ENCODE measurements at places on chromosomes 2 and 18.

DNA sequence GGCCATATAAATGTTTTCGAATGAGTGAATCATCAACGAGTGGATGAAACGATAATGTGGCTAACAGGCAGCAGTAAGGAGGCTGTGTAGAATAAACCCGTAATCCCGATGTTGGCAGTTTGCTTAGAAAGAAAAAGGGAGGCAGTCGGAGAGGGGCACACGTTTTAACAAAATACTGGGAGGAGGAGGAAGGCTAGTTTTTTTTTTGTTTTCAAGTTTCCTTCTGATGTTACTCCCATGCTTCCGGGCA lies 476 bp upstream of the MSH2 start:
- DNase-seq: no peak

GRCh38 chr18:10432781-10433180 lies 21.7 kb upstream of the APCDD1 start:
- DNase-seq: no peak

GRCh38 chr2:238225911-238226697 lies 13.7 kb downstream of the HES6 start:
- DNase-seq: no peak

DNA sequence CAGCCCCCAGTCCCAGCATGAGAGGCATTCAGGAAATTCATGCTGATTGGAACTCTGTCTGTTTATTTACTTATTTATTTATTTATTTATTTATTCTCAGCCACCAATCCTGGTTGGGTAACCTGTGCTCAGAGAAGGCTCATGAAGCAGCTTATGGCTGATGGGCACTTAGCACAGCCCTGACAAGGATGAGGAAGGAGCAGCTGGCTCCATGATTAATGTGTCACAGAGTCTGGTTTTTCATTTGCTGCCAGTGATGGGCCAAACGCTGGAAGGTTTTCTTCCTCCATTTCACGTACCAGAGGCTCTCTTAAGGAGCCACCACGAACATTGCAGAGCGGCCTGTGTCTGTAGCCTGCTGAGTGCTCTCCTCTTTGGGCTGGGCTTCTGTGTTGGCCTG lies 28.3 kb upstream of the KCNS3 start:
- no peak for DNase-seq

DNA sequence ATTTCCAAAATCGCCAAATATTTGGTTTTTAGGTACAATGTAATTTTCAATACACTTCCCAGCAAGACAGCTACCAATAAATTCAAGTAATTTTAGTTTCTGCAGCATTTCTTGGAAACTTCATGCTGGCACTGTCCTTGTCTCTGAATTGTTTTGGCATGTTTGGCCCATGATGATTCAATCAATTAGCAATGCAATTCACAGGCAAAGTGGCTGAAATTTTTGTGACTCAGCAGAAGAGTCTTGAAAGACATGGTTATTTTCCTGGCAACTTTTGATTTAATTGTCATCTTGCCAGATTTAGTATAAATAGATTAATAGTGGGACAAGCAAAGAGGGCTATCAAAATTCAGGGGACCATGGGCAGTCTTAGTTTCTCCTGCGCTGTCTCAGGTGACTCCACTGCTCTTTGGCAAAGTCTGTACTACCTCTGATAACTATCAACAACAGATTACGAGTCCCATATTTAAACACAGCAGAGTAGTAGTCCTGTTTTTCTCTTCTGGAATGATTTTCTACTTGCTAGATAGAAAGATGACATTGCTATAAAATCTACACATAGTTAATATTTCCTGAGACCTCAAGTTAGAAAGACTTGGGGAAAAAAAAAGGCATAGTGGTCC lies 88.9 kb upstream of the CYP26B1 start:
- no peak for DNase-seq

GRCh38 chr2:174535757-174536703 lies 49.2 kb upstream of the GPR155 start:
- no peak for DNase-seq

- no peak for DNase-seq
Observed at GRCh38 chr2:60973705-60974104, 43.8 kb upstream of the PEX13 start.

DNA sequence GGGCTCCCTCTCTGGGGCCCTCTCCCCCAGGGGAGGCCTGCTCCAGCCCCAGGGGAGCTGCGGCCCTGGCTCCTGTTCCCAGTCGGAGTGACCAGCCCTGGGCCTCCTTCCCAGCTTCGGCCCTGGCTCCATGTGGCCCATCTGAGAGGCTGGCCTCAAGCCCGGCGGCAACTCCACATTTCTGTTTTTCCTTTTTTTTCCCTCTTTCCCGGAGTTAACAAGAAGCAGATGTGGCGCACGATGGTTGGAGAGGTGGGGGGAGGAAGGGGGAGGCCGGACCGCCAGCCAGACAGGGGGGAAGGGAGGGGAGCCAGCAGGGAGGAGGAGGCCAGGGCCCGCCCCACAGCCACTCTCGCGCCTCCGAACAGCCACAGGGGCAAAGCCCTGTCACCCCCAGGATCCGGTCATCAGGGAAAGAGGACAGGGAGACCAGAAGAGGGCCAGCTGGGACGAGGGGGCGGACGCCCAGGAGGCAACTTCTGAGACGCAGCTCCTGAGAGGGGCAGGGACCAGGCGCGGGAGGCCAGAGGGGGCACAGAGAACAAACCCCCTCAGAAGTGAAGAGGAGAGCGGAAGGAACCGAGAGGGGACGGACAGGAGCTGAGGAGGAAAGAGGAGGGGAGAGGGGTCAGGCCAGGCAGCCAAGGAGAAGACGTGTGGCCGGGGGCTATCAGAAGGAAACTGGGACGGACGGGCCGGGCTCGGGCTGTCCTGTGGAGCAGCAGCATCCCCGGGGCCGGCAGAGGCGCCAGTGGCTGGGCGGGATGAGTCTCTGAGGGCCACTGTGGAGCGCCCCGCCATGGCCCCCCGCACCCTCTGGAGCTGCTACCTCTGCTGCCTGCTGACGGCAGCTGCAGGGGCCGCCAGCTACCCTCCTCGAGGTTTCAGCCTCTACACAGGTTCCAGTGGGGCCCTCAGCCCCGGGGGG lies at the start of gene EMILIN1:
Gene EMILIN1, plus strand, starts transcription at position 349 of the 928 bp plus-strand sequence. Its CDS starts 451 bp downstream, at position 800.
- peak; percentile 73 for DNase-seq

DNA sequence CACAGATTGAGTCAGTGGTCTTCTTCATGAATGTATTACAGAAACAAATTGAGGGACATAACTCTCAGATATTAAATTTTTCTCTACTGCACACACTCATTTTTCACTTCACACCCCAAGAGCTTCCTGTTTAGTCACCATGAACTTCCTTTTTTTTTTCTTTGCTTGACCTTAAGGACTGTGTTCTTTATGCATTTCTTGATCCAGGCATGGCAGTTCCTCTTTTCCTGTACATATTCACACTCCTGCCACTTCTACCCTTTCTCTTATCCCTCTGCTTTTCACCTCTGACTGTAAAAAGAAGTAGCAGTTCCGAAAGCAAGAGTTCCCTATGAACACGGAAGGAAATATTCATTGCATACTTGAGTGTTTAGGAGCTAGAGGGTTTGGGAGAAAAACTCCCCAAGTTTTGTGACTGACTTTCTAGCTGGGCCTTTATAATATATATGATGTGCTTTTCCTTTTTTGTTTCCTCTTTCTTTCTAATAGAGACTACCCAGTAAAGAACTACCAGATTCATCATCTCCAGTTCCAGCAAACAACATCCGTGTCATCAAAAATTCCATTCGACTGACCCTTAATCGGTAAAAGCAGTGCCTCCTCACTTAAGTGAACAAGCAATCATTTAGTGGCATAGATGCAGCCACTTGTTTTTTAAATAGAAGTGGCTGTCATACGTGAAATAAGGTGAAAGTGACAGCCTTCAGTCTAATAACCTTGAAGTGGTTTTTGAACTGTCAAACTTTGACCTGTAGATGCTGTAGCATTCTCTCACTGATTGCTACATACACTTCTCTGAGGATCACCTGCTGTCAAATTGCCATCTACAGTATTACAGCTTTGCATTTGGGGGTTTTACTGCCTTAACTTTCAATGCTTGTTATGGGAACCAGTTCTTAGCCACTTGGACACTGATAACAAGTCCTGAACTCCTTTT lies 40.8 kb downstream of the PAPOLG start:
- no peak for DNase-seq

DNA sequence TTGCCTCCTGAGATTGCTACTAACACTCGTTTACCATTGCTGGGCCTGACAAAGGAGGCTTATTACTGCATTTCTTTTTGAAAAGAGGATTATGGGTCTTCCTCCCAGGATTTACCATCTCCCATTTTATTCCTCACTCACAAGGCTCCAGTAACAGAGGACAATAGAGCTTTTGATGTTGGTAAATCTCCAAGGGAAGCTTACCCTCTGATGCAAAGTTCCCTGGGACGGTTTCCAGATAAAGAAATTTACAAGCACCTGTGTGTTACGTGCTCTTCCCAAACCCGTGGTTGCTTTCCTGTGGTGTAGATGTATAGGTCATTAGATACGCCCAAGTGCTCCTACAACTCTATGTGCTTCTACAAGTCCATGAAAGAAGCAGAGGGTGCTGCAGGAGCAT lies 17.1 kb downstream of the VSNL1 start:
- DNase-seq: no peak

GRCh38 chr2:165141601-165142354 lies 62.1 kb downstream of the SCN3A start:
- DNase-seq: no peak

DNA sequence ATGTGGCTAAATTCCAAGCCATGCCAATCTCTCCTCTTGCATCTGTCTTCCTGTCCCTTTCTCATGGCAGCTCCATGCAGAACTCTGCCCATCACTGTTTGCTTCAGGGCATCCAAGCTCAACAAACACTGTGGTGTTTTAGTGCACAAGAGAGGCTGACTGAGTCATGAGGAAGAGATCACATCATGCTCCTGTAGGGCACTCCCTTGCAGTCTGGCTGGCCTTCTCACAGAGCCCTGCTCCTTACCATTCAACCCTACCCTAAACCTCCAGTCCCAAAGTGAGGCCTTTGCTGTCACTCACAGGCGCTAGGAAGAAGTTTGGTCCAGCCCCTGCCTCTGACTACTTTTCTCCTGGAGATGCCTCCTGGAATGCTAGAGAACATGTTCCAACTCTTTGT lies 194.0 kb downstream of the LRATD1 start:
- DNase-seq: no peak

- DNase-seq: no peak
Observed at GRCh38 chr2:37350034-37350433, 5.6 kb downstream of the QPCT start.

DNA sequence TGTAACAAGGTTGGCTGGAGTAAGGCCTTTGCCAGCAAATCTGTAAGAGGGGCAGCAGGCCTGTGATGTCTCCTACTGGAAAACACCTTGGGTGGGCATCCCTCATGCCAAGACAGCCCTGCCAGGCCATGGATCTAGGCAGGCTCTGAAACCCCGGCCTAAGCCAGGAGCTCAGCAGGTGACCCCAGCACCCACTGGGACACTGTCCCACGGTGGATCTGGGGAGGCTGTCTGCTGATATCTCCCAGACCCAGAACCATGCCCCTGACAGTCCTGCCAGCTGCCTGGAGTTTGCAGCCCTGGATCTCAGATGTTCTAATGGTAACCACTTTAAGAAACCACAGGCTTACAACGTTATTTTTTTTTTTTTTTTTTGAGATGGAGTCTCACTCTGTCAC lies 117.7 kb downstream of the ZNF516 start:
- no peak for DNase-seq

- no peak for DNase-seq
Observed at GRCh38 chr18:1002653-1003178, 98.0 kb downstream of the ADCYAP1 start.

GRCh38 chr18:23994361-23994902 lies 20.1 kb upstream of the TTC39C start:
- DNase-seq: no peak

GRCh38 chr2:215105607-215106354 lies 32.6 kb downstream of the ABCA12 start:
- DNase-seq: no peak

DNA sequence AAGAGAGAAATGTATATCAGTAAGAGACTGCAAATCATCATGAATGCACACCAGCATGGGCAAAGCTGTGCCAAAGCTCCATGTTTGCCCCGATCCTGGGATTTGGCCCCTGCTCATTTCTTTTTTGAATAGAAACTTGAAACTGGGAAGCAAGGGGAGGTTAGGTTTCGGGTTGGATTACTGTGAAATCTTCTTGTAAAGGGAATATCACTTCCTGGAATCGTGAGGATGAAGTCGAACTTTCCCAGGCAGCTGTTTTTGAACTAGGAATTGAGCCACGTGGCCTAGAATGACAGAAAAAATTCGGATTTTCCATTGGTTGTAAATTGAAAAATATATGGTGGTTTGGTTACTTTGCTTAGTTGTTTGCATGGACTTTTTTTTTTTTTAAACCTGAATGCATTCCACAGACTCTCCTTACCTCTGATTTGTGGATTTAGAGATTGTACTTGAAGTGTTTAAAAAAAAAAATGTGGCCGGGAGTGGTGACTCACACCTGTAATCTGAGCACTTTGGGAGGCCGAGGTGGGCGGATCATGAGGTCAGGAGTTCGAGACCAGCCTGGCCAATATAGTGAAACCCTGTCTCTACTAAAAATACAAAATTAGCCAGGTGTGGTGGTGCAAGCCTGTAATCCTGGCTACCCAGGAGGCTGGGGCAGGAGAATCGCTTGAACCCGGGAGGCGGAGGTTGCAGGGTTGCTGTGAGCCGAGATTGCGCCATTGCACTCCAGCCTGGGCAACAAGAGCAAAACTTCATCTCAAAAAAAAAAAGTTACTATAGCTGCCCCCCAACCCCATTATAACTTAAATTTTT lies 32.1 kb downstream of the GRHL1 start:
- DNase-seq: no peak

GRCh38 chr2:231673348-231673770 lies 35.0 kb upstream of the PTMA start:
- peak; percentile 85 for DNase-seq

GRCh38 chr2:137183206-137183898 lies 418.0 kb downstream of the THSD7B start:
- no peak for DNase-seq

DNA sequence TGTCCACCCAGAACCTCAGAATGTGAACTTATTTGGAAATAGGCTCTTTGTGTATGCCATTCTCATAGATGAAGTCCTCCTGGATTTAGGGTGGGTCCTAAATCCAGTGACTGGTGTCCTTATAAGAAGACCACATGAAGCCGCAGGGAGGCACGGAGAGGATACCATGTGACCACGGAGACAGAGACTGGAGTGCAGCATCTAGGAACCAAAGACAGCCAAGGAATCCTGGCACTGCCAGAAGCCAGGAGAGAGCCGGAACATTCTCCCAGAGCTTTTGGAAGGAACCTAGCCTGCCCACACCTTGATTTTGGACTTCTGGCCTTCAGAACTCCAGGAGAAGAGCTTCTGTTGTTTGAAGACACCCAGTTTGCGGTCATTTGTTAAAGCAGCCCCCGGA lies 49.7 kb downstream of the ARL4C start:
- DNase-seq: no peak

- no peak for DNase-seq
Observed at GRCh38 chr18:986051-986450, 81.4 kb downstream of the ADCYAP1 start.

- no peak for DNase-seq
Observed at GRCh38 chr18:67260841-67261240, 255.7 kb downstream of the DSEL start.

- DNase-seq: no peak
Observed at GRCh38 chr2:146244131-146244530, 1600.7 kb upstream of the ACVR2A start.

GRCh38 chr2:128611421-128612320 lies 293.0 kb upstream of the HS6ST1 start:
- DNase-seq: no peak
